ENCODE measurements at places on chromosomes 6 and 20.

DNA sequence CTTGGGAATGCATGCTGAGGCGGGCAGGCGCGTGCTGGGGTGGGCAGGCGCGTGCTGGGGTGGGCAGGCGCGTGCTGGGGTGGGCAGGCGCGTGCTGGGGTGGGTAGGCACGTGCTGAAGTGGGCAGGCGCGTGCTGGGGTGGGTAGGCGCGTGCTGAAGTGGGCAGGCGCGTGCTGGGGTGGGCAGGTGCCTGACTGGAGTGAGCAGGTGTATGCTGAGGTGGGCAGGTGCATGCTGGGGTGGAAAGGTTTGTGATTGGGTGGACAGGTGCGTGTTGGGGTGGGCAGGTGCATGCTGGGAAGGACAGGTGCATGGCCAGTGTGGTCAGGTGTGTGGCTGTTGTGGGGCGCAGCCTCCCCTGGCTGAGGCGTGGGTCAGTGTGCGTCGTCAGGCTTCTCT lies 404.1 kb downstream of the CDH4 start:
- no peak for DNase-seq

DNA sequence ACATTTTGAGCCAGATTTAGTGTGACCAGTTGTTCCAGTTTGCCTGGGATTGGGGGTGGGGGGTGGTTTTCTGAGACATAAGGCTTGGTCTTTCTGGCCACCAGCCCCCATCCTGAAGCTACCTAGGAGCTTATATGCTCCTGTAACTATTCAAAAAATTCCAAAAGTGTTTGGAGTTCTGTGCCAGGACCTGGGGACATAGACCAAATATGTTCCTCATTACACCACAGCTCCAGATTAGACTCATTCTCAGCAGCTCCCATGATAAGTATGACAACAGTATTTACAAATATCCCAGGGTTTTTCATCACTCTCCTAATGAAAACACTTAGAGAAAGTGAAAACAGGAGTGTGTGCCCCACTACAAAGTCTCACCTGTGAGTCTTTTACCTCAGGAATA lies 37.8 kb upstream of the RNF144B start:
- no peak for DNase-seq

DNA sequence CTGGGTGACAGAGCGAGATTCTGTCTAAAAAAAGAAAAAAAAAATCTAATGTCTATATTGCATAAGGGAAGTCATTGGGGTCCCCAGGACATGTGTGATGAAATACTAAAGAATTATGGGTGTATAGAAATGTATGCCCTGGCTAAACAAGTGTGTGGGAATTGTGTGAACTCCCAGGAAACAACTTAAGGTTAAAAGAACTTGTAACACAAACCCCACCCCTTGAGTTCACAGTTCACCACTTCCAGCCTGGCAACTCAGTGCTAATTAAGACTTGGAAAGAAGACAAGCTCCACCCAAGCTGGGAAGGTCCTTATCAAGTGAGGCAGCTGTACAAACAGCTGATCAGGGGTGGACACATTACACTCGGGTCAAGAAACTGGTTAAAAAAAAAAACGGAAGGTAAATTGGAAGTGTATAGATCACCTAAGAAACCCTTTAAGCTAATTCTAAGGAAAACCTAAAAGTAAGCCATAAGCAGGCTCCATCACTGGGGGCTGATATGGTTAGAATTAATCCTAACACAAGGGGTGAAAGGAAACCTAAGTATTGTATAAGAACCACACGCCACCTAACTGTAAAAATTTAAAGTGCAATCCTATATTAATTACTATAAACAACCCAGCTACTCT lies 25.2 kb downstream of the HLA-A start:
- DNase-seq, result peak; percentile 40

DNA sequence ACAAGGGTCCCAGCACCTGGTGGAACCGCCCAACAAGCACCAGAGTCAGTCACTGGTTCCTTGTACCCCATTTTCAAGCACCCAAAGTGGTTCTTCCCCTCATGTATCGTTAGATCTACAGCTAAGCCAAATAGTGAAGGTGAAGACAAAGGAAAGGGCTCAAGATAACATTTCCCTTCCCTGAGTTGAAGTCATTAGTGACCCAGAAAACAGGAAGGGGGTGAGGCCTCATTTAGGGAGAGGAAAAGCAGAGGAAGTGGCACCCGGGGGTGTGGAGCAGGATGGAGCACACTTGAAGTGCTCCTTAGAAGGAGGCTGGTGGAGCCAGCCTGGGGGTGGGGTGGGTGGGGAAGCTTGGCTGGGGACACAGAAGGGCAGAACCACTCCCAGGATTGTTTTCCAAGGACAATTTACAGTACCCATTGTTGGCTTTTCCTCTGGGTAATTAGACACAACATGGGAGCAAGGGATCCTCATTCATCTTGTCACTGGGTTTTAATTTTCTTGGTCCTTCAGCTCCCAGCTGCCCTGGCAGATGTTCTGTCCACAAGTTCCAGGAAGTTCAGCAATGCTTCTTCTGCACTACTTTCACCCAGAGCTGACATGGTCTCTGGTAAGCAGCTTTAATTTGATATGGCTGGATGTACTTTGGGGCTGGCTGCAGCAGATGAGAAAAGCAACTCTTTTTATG lies 73.3 kb upstream of the CD93 start:
- no peak for DNase-seq

GRCh38 chr6:26576929-26577719 lies 19.6 kb upstream of the ABT1 start:
- peak; percentile 77 for DNase-seq

- no peak for DNase-seq
These were observed 14.7 kb upstream of the PYGB start for GRCh38 chr20:25233016-25233772.

DNA sequence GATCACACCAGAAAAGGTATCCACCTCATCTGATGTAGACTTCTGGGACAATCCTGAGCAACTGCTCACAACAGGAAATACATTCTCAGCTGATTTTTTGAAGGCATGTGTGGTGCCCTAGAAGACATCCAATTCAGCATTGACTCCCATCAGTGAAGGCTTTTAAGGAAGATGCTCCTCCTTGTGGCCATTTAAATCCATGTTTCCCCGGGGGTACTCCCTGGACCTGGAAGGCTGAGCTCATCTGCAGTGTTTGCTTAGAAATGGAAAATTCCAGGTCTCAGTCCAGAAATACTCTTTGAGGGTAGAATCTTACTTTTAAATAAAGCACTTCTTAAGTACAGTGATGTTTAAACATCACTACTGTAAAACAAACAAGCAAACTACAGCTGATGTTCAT lies 195.5 kb upstream of the PDE10A start:
- DNase-seq, result no peak

DNA sequence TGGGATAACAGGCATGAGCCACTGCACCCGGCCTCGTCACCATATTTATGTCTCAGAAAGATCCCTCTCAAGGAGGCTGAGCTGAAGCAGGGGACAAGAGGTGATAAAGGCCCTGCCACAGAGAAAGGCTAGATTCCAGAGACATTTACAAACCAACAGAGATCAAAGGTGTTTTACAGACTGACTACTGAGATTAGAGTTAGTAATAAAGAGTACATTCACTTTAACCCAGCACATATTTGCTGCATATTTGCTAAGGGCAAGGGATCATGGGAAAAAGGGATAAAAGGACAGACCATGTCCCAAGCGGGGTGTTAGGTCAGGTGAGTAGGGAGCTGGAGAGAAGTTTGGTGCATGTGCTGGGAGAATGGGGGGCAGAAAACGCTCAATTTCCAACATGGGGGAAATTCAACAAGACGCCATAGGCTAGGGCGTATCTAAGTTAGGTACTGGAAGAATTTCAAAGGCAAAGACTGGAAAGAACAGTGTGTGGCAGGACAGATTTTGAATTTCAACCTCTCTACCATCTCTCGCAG lies 43.8 kb upstream of the SEC63 start:
- DNase-seq, result no peak

DNA sequence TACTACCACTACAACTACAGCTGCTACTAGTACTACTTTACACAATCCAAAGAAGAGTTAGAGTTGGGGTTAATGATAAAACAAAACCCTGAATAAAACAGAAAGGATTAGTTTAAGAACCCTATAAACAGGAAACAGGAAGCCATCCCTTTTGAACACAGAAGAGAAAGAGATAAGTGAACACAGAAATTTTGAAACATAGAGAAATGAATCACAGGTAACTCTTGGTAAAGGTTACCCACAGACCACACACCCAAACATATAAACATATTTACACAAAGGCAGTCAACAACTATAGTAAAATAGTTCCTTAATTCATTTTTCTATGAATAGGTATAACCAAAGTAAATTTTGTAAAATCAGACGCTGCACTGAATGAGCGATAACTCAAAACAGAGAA lies 98.1 kb downstream of the RNGTT start:
- no peak for DNase-seq

- no peak for DNase-seq
These were observed 50.9 kb downstream of the RIOK1 start for GRCh38 chr6:7440476-7440875.

DNA sequence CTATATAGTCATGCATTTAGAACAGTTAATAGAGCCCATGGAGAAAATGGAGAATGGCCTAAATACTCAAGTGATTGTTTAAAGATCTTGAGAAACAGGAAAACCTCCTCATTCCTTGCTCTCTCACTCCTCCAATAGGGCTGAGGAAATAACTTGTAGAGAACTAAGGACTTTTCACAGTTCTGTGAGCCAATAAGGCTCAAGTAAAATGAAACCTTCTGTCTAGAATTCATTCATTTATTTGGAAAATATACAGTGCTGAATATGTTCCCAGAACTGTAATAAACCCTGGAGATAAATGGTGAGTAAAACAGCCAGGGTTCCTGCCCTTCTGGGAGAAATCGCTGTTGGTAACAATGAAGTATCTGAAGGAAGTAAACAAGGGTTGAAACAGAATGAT lies 35.3 kb downstream of the ELOVL2 start:
- no peak for DNase-seq

DNA sequence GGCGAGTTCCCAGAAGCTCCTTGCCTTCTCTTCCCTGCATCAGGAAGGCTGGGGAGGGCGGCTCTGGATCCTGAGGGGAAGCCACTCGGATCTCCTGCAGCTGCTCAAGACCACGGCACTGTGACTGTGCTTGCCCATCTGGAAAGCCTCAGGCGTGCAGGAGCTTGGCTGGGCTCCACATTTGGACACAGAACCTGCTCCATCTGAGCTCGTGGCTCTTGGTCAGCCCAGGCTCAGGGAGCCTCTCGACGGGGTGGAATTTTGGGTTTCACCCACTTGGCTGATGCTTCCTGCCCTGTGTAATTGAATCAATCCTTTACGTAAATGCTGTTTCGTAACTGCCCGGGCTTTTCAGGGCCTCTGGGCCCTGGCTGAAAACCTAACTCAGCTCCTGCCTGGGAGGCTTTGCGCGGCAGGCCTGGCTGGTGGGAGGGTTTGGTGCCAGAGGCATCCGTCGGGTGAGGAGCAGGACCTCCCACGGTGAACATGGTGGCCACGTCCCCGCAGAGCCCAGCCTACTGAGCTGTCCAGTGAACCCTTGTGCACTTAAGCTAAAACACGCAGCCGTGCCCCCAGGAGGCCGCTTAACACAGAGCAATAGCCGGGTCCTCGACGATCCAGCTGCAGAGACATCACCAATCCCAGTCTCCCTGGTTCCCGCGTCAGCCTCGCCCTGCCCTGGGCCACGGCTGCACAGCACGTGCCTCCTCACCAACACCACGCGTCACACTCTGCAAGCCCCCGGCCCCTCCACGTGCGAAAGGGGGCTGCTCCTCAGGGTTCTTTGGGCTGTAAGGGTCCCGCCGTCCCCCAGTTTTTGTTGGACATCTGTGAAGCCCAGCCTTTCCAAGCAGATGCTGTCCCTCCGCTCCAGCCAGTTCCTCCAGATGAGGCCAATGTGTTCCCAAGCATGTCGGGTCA lies 241.0 kb downstream of the DLL1 start:
- no peak for DNase-seq

- no peak for DNase-seq
These were observed at the start of gene AIF1 for GRCh38 chr6:31614684-31615578. AIF1 (plus strand) TSS chr6:31615234; CDS start chr6:31615330, 96 bp downstream.

GRCh38 chr6:148999501-148999900 lies 252.7 kb downstream of the UST start:
- no peak for DNase-seq

DNA sequence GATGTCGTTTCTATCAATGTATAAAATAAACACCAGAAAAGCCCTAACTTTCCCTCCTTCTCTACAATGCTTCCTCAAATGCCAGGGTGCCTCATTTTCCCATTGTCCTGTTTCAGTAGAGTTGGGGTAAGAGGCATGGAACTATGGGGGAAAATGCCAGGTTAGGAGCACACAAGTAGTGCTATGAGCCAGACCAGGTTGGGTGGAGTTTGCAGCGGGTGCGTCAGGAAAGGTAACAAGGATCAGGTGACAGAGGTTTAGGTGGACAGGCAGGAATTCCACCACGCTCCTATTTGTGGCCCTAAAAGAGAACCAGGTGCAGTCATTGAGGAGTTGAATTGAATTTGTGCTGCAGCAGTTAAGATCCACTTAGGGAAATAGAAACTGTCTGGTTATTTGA lies 36.5 kb downstream of the SYTL3 start:
- DNase-seq, result no peak

Measured in CD4-positive, alpha-beta T cell treated with Interleukin-10 for 1 hour (primary cell).